ENCODE measurements at places on chromosomes 6 and 20.

GRCh38 chr6:41836660-41837052 is 49.2 kb downstream of the TOMM6 start:
- DNase-seq, result no peak

DNA sequence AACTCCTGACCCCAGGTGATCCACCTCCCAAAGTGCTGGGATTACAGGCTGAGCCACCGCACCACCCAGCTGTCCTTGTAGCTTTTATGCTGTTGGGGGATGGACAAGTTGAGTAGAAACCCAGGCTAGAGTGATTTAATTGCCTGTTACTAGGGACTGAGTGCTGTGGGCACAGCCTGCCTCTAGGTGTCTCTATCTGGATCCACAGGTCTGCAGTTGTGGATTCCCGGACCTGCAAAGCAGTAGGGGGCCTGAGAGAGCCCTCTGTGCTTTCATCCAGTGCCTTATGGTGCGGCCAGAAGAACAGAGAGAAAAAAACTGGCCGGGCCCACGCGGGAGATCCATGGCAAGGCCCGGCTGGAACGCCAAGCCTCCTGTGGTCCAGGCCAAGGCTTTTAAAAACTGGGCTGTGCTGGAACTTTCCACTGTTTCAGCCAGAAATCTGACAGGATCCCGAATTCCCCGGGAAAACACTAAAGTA is 5.2 kb downstream of the SIRPA start:
- DNase-seq, result no peak

- no peak for DNase-seq
Measured at GRCh38 chr6:153485072-153485471, 354.0 kb upstream of the RGS17 start.

GRCh38 chr6:26033085-26033940 is 53.9 kb upstream of the HFE start:
- no peak for DNase-seq

DNA sequence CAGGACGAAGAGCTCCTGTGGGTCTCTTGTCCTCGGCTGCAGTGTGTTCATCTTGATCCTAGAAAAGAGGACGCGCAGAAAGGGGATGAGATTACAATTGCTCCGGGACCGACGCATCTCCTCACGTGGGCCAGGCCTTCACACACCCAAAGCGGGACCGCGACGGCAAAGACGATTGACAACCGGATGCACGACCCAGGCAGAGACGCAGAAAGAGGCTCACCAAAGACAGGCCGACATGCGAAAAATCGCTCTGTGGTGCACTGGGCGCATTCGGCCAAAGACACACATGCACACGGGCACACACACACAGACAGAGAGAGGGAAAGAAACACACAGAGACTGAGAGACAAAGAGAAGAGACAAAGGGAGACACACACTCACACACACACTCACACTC is 1089.9 kb upstream of the DEFB115 start:
- no peak for DNase-seq

- DNase-seq, result no peak
Measured at GRCh38 chr6:129031051-129031599, 148.2 kb downstream of the LAMA2 start.

DNA sequence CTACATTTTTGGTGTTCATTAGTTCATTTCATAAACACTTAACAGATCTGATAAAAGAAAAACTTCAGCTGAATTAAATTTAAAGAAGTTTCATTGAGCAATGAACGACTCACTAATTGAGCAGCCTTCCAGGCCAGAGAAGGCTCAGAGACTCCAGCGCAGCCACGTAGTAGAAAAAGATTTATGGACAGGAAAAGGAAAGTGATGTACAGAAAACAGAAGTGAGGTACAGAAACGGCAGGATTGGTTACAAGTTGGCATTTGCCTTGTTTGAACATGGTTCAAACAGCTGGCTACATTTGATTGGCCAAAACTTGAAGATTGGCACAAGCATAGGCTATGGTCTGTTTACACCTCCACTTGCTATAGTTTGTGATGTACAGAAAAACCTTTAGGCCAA is 166.3 kb upstream of the DTNBP1 start:
- no peak for DNase-seq

- DNase-seq, result no peak
Measured at GRCh38 chr20:37328149-37328945, 17.6 kb upstream of the SRC start.

DNA sequence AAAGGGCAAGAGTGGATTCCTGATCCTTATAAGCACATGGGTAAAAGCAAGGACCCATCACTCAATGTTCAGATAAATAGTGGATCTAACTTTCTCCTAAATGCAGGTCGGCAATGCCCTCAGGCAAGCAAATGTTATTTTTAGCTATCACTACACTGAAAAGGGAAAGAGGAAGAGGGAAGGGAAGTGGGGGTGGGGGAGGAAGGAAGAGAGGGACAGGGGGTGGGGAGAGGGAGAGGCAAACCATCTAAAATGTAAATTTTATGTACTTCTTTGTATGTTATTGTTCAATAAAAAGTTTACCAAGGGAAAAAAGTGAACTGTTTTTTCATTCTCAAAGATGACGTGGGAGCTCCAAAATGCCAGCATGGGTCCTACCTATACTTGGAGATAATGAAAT is 44.2 kb downstream of the CHD6 start:
- no peak for DNase-seq

DNA sequence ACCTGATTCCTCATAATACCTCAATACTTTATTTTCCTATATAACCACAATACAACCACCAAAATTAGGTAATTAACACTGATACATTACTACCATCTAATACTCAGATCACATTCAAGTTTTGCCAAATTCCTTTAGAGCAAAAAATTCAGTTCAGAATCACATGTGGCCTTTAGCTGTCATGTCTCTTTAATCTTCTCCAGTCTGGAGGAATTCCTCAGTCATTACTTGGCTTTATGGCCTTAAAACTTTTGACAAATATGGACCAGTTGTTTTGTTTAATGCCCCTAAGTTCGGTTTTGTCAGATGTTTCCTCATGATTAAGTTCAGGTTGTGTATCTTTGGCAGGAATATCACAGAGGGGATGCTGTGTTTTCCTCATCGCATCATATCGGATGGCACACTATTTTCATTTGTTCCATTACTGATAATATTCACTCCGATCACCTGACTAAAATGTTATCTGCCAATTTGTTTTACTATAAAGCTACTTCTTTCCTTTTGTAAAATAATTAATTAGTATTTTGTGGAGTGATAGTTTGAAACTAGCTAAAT is 51.2 kb upstream of the AKIRIN2 start:
- no peak for DNase-seq

DNA sequence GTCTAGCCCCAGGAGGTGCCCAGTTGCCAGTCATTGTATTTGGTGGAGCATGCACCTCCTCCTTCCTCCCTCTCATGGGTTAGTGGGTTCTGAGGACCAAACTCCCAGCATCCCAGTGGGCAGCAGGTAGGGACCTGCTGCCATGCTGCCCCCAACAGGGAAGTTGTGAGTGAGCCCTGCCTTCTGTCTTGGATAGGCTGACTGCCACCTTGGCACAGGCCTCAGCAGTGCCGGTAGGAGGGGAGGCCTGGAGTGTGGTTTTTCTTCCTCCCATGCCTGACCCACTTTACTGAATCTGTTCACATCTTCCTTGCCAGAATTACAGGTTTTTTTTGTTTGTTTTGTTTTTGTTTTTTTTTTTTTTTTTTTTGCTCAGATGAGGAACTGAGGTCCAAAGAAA is 24.5 kb downstream of the PLCG1 start:
- DNase-seq, result no peak

DNA sequence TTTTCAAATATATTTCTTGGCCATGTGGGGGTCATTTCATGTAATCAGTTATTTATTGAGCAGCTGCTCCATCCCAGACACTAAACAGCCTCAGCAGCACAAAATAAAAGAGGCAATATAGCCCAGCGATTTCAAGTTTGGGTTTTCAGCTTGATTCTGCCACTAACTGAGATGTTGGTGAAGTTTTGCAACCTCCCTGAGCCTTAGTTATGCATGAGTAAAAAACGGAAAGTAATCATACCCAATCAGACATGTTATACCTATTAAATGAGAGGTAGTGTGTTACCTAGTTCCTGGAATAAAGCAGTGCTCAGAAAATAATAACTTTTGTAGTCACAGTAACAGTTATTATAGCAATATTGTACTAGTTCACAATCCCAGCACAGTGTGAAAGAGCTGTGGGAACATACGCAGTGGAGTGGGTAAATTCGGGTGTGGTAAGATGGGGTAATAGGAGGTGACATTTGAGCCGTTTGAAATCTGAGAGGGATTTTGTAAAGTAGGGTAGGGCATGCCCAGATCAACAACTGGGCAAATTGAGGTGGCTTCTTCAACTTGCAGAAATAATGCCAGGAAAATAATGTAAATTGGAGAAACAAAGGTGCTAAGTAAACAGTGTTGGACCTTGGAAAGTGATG is 1.5 kb downstream of the SLC9A8 start:
- no peak for DNase-seq

DNA sequence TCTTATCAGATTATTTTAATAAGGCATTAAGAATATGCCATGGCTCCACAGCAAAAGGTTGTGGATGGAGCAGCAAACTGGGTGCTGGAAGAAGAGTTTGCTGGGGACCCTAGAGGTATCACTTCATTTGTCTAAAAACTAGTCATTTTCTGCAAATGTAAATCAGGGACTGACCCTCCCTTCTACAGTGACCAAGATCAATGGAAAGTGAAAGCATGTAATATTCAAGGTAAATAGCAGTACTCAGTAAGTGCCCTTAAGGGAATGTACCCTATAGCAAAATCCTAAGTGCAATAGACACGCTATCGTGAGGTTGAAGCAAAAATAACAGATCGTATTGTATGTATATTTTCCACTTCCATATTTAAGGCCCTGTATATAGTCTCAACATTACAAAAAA is 38.7 kb downstream of the TRDN start:
- no peak for DNase-seq

DNA sequence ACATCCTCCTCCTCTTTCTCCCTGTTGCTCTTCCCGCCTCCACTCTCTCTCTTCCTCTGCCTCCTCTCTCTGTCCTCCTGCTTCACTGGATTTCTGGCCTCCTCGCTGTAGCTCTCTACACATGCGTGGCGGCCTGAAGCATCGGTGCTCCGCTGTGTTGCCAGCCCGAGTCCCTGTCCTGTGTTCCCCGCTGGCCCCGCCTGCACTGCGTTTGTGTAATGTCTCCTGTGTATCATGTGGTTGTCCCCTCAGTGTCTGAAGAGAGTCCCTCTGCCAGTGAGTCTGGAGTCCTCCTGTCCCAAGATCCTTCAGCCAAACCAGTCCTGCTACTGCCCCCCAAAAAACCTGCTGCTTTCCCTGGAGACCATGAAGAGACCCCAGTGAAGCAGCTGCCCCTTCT is 143.8 kb downstream of the TBC1D7 start:
- DNase-seq, result no peak

DNA sequence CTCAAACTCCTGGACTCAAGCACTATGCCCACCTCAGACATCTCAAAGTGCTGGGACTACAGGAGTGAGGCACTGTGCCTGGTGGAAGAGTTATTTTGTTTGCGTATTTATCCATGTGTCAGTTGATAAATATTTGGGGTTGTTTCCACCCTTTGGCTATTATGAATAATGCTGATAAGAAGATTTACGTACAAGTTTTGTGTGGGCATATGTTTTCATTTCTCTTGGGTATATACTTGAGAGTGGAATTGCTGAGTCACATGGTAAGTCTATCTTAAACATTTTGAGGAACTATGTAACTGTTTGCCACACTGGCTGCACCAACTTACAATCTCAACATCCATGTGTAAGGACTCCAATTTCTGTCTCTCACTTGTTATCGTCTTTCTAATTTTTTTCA is 200.3 kb downstream of the RNGTT start:
- DNase-seq, result no peak

- no peak for DNase-seq
Measured at GRCh38 chr6:140193269-140193668, 818.8 kb upstream of the CITED2 start.

DNA sequence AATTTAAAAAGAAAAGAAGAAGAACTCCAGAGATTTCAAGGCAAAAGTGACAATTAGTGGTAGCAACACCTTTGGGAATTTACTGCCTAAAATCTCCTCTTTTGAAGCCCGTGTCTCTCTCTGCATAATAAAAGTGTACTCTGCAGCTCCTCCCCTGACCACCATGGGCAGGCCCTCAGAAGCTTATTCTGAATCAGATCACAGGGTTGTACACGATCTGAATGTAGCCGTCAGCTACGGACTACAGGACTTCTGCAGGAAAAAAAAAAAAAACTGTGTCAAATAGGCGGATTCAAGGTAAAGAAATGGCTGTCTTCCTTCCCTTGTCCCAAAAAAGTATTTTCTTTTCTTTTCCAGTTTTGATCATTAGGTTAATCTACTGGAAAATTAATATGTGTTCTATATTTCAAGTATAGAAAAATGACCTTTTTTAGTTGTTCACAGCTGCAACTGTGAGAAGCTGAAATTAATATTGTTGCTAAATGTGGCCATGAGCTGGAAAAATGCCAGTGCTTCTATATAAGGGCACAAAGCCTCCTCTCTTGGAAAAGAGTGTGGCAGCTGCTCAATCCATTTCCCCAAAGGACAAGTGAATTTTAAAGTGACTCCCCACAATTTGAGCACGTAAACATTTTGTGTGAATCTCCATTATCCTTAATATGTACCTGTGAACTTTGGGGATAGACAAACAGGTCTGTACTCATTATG is 397.4 kb downstream of the C6orf118 start:
- DNase-seq, result no peak

DNA sequence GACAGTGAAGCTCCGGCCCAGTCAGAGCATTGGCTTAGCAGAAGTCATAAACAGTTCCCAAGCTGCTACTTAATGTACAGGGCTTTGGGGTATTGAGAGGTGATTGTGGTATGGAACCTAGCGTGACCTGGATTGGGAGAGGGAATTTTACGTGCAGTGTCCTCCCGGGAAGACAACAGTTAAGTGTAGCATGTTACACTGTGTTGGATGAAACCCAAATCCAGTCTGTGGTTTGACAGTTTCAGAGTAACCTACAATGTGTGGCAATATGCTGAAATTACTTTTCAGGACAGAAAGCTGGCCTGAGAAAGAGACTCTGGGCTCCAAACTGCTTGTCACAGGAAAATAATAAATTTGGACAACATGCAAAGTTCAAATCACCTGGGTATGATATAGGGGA is 28.1 kb upstream of the RALGAPA2 start:
- no peak for DNase-seq

DNA sequence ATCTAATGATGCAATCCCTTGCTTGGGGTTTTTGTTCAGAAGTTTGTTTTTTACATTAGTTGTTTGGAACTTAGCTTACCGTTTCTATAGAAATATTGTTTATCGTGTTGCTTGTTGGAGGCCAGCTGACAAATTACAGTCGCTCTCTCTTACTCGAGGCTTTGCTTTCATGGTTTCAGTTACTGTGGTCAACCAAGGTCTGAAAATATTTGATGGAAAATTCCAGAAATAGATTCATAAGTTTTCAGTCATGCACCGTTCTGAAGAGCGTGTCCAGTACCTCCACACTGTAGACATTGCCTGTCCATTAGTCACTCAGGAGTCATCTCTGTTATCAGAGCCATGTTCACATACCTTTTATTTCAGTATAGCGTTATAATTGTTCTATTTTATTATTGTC is 47.9 kb downstream of the DEK start:
- no peak for DNase-seq
